Endodermal cell (in vitro differentiated cells): ENCODE measurements at places on chromosomes 2 and 18.

GRCh38 chr18:35484034-35484433 is 13.7 kb downstream of the INO80C start:
- no peak for DNase-seq

DNA sequence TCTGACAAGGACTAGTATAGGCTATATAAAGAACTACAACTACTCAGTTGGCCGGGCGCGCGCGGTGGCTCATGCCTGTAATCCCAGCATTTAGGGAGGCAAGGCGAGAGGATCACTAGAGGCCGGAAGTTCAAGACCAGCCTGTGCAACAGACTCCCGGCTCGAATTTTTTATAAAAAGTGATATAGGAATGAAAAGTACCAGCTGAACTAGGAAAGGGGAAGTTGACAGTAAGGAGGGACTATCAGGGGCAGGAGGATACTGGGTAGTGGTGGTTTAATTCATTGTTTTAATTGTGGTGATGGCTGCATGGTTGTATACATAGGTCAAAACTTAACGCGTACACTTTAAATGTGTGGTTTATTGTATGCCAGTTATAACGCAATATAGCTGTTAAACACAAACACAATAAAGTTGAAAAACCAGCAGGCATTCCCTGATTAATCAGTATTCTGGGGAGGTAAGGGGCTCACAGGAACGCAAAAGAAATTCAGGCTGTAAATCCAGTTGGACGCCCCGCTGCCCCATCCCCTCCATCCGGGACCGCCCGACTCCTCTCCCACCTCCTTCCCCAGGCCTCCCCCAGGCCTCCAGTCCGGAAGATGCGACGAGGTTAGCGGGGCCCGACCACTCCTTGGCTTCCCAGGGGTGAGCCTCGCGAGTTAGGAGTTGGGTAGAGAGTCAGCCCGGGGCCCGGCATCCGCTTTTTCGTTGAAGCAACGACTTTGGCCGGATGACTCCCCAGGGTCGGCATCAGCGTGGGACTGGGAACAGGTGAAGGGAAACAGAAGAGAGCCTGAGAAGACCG is 746 bp upstream of the POLR1B start:
- DNase-seq = peak; percentile 91

DNA sequence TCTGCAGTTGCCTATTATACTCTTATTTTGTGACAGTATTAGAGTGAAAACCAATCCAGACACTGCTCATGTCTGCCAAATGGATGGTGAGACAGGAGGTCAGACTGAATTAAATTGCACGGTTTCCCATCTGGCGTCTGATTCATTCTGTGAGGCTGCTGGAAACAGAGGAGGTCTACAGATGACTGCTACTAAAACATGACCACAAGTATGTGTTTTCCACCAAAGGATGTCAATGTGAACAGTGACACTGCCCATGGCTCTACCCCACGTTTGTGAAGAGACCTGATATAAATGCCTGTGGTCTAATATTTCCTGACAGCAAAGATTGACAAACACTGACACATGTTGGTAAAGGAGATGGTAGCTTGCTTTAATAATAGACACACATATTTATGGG is 104.3 kb upstream of the ST6GAL2 start:
- no peak for DNase-seq

DNA sequence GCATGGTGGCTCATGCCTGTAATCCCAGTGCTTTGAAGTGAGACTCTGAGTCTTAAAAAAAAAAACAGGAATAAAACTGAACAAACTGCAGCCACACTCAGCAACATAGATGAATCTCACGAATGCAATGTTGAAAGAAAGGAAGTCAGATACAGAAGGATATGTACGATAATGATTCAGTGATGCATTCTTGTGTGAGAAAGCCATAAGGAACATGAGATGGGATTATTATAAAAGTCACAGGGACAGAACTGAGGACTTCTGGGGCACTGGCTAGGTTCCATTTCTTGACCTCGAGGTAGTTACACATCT is 56.9 kb upstream of the SMAD2 start:
- no peak for DNase-seq

DNA sequence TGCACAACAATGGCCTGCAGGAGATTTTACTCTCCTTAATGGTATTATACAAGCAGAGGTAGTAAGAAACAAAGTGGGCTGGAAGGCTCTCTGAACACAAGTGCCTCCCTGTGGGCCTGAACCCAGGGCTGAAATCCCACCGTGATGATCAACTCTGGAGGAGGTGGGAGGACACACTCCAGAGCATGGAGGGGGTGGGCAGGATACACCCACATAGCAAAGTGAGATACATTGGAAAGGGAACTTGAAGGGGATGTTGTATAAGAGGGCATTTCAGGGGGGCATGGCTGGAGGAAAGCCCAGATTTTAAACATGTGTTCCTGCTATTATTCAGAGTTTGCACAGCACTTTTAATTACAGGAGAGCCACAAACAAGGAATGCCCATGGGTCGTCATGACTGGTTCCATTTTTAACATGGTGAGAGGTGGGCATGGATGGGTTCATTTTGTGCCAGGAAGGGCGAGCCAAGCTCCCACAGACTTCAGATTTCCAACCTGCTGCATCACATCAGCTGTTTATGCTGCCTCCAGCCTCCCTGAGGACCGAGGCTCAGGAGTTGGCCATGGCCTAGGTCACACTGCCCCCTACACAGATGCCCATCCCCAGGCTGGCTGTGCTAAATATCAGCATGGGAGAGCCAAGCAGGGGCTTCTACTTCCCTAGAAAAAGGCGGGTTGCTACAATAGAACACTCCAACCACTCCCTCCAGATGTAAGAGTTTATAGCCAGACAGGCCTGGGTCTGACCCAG is 416.2 kb upstream of the ID2 start:
- peak; percentile 40 for DNase-seq

- no peak for DNase-seq
Observed at GRCh38 chr18:47166294-47166693, 9.9 kb downstream of the IER3IP1 start.

DNA sequence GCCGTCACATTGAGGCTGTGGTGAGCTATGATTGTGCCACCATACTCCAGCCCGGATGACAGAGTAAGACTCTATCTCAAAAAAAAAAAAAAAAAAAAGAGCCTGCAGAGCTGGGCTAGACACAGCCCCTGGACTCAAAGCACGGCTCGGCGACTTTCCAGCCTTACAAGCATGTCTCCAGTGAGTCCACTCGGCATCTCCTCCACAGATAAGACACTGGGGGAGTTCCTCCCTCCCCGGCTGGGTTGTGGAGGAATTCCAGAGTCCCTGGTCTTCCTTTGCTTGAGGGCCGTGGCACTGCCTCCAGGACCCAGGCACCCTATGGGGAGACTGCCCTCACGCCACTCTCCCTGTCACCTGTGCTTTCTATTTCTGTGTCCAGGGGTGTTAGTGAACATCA is 30.9 kb upstream of the RPL31 start:
- DNase-seq = no peak

GRCh38 chr18:35753306-35753910 is 171.9 kb downstream of the GALNT1 start:
- no peak for DNase-seq

- DNase-seq = peak; percentile 29
Observed at GRCh38 chr2:71938659-71939587, 208.7 kb downstream of the CYP26B1 start.

DNA sequence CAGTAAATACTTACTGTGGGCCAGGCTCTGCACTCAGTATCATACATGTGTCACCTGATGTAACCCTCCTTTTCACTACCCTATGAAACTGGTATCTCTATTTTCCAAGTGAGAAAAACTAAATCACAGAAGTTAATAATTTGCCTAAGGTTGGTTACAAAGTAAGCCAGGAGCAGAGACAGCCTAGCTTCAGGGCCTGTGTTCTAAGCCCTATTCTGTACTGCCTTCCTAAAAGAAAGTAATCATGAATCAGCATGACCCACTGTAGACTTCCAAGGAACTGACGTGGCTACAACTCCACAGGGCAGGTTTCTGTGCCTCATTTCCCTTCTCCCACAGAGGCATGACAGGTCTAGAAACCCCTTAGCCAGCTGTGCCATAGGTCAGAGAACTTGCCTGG is 14.3 kb downstream of the ZNF142 start:
- DNase-seq = no peak

DNA sequence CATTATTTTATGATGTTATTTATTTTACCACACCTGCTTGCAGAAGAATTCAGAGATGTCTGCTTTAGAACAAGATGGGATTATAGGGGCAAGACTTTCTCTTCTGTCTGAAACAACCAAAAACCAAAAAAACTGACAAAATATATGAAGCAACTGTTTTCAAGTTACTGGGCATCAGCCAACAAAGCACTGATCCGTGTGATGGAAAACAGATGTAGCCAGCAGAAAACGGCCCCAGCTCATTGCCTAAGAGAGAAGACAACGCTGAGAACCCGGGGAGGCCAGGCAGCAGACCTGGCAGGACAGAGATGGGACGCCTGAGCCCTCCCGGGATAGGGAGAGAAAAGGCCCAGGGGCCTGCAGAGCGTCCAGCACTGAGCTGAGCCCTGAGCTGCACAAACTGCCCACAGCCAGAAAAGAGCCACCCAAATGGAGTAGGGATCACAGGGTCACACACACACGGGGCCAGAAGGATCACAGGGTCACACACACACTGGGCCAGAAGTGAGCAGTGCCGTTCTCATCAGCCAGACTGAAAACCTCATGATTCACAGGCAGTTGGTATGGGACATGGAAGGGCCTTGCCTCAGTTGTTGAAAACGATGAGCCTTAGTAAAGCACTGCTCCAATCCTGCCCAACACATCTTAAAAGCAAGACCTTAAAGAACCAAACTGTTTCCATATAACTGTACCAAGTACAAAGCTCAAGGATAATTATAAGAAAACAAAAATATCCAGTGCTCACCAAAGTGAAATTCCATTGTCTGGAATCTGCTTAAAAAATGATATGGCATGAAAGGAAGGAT is 12.1 kb downstream of the PXDN start:
- DNase-seq = peak; percentile 48

- no peak for DNase-seq
Observed at GRCh38 chr18:8391068-8391467, 218.2 kb upstream of the RAB12 start.

DNA sequence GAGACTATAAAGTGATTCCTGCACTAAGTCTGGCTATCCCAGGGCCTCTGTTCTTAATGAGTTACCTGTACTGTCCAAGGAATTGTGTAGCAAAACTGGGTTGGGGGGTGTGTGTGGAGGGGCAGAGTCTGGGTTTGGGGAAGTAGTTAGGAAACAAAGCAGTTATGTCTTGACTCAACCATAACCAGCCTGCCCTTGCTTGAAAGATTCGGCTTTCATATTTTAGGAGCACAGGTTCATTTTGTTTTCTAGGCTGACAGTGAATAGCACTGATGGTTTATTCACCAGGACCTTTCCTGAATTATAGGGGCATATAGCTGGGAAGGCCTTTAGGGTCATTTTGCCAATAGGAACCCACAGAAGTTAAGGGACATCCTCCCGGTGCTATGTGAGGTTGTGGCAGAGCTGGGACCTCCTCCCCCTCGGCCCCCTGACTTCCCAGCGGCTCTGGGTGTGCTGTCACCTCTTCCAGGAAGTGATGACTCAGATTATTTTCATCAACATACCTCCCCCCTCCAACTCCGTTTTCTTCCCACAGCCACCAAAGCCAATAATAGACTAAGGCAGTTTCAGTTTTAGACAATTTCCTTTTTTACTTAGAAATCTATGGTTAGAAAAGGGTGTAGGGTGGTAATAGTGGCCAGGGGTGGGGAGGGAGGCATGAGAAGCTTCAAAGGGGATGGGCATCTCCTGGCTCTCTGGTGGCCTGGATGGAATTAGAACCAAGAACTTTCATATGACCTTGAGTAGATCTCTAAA is 44.8 kb downstream of the SETBP1 start:
- DNase-seq = no peak

DNA sequence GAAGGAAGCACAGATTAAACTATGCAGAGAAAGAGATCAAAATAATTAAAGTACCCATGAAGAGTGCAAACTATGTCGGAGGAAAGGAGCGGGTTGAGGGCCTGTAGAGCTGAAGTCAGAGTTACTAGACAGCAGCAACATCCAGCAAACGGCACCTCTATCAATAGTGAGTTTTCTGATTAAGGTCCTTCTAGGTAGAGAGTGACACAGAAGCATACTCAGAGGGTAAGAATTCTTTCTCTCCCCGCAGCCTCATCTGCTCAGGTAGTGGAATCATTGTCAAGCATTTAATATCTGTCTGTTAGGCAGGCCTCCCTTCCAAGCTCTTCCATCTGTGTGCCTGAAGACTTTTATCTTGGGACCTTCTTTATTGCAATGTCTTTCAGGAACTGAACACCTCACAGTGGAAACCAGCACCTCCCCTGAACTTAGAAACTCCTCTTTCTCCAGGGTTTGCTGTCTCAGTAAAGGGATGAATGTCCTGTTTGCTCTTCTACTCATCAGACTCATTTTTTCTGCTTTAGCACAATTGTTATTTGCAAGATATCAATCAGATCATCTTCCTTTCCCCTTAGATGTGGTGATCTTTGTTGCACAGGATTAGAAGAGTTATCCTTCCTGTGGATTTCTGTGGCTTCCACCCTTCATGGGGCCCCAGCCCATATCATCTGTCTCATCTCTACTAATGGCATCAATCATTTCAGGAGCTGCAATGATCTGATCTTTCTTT is 28.8 kb downstream of the SP140 start:
- DNase-seq = no peak

- no peak for DNase-seq
Observed at GRCh38 chr2:144643537-144644336, 123.8 kb upstream of the ZEB2 start.

- no peak for DNase-seq
Observed at GRCh38 chr18:57269756-57270155, 82.6 kb upstream of the ST8SIA3 start.

DNA sequence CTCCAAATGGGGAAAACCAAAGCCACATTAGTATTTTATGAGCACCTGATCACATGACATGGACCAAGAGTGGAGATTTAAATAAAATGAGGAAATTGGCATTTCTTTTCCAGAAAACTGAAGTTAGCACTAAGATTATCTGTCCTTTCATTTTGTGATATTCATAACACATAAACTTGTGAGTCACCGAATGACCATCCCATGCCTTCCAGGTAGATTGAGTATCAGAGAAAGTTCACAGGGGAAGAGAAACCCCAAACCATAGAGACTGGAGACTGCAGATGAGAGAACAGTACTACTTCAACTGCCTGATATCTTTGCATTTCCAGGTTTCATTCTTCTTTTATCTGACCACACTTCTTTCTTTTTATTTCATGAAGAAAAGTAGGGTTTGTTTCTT is 176.3 kb upstream of the LRP1B start:
- no peak for DNase-seq

GRCh38 chr2:75551434-75551833 is 9.3 kb downstream of the EVA1A start:
- DNase-seq = no peak
